ENCODE measurements at places on chromosomes 12 and 14.
A peak's percentile ranks its signal among the peaks of the same experiment; 100 is the strongest.

DNA sequence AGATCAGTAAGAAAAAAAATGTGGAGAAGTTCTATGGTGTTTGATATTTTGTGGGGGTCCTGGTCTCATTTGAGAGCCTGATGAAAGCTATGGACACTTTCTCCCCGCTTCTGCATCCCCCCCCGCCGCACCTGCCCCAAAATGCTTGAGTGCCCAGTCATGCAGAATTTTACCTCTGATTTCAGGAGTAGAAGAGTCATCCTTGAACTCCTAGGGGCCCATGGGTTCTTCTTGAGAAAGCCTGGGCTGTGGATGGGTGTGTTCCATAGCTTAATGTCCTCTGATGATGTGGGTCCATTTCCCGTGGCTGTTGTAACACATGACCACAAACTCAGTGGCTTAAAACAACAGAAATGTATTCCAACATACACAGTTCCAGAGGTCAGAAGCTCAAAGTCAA, 248.8 kb upstream of the PWP1 start:
- no peak for DNase-seq

- no peak for DNase-seq
Measured at GRCh38 chr12:108370415-108370814, 31.3 kb upstream of the CMKLR1 start.

DNA sequence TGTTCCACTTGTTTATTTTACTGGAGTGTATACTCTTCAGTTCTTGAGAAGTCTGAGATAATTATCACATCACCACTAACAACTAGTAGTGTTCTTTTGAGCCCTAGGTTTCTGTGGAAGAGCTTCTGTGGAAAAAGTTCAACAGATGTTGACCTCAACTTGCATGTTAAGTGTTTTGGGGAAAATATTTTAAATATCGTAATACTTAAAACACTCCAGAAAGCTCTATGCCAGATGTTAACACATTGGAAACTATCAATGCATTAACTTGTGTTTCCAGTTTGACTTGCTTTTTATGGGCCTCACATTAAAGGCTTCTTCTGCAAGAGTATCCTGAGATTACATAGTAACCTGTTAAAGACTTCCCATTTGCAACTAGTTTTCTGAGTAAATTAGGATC, 173.1 kb downstream of the DUSP6 start:
- DNase-seq = no peak

DNA sequence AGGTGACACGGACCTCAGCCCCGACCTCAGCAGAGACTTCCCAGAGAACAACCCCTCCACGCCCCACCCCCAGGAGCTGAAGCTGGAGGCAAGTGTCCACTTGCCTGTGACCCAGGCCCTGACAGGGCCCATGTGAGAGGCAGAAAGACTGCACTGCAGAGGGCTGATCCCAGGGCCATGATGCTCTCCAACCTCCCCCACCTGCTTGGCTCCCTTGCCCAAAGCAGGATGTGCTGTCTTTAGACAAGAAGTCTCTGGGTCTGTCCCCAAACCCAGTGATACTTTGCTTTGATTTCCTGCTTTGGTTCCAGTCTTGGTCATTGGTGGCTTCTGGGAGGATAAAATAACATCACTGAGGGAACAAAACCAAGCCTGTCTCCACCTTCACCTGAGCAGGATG, 59.4 kb downstream of the BCL11B start:
- DNase-seq = no peak

DNA sequence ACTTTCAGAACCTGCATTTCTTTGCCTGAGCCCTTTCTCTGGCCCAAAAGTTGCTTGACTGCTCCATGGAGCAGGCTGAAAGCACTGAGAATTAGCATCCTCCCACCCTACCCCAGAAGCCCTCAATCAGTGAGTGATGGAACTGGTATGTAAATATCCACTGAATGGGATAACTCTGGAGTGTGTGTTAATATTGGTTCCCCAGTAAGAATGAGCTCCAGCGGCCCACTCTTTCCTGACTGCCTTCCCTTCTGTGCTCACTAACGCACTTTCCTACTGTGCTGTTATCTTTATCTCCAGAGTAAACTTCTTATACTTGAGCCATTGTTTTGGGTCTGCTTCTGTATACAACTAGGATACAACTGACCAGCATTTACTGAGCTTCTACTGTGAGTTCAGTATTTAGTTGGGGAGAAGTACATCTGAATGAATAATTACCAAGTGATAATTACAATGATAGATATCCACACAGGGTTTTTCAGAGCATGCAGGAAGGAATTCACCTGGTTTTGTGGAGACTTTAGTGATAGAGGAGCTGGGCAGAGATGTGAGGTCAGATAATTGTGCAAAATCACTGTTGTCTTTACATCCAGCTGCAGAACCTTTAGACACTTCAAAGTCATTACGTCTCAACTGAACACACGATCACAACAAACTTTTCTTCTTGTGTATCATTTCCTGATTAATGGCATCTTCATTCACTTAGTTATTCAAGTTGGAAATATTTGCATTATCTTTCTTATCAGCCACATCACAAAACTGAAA, 149.2 kb upstream of the BTG1 start:
- no peak for DNase-seq

DNA sequence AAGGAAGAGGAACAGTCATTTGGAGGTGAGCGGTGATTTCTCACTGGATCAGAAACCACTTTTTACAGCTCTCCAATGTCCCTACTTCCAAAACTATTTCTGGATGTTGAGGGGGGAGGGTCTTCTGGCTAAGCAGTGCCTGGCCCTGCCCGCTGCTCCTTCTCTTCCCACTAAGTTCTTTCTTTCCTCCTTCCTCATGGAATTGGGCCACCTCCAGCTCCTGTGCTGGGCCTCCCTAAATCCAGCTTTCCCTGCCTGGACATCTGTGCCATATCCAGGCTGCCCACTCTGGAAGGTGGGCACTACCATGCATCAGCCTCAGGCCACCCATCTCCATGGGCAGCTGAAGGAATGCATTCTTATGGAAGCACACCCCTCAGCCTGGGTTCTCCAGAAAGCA, 11.5 kb downstream of the DHRS2 start:
- no peak for DNase-seq

DNA sequence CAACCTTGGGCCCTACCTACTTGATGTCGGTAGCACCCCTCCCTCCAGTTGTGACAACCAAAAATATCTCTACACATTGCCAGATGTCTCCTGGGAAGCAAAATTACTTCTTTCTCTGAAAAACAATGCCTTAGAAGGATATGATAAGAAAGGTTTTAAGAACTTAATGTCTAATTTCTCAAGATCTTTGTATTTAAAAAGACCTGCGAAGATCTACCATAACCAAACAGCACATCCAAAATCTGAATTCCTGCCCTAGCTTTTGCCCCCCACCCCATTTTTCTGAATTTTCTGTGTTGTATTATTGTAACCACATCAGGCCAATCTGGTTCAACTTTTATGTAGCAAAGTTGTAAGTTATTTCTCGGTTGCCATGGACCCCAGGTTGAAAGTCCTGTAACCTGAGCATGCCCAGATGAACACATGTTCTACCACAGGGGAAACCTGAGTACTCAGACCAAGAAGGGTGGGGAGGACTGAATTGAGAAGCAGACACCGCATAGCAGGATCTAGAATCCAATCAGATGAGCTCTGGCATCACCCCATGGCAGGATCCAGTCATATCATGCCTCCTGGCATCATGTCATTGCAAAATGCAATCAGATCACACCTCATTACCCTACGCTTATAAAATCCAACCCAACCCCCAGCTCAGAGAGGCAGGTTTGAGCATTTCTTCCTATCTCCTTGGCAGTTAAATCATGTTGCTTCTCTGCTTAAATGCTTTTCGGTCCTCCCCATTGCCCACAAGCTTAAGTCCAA, 8.7 kb downstream of the TMEM253 start:
- DNase-seq = no peak

GRCh38 chr14:21215879-21216251, 53.4 kb downstream of the HNRNPC start:
- no peak for DNase-seq

- DNase-seq = no peak
Measured at GRCh38 chr12:47885012-47885501, 19.7 kb downstream of the VDR start.

DNA sequence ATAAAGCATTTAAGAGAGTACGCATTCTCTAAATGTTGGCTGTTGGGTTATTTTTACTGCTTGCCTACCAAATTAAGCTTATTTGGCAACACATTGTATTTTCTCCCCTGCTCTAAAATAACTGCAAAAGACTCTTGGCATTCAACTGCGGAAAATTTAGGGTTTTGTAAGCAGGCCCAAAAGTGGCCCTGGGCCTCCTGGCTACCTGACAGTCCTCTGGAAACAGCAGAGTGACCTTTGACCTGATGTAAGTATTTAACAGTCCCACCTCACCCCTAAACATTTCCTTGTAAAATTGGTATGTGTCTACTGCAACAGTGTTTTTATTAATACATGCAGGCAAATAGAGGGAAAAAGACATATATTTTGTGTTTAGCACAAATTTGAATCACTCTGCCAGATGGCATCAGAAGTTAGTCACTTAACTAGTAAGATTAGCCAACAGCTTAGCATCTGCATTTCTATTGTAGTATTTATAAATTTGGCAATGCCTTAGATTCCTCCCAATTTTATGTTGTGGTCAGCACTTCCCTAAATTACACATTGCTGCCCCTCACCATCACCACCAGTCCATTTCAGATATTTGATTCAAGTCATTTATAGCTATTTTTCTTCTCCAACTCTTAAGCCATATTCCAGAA, 11.2 kb downstream of the LLPH start:
- DNase-seq = no peak

- no peak for DNase-seq
Measured at GRCh38 chr14:31592631-31593030, 31.4 kb downstream of the NUBPL start.

DNA sequence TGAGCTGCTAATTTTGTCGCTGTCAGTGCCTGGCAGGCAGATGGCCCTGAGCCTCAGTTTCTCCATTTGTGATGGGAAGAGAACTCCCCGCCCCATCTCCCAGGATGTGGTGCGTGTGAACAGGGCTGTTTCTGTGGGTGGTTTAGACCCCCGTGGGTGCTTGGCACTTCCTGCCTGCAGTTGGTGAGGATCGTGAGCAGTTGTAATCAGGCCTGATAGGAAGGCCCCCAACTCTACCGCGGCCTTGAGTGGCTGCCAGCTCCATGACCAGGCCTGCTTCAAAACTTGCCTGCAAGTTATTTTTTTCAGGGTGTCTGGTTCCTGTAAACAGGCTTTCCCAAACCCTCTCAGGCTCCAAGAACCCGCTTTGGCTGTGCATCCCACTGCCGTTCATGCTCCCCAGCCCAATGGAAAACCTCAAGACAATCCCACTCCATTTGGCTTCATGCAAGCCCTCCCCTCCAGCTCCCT, 138.4 kb downstream of the ZFP36L1 start:
- DNase-seq = no peak

- DNase-seq = peak; percentile 60
Measured at GRCh38 chr12:48979602-48980388, 1.7 kb downstream of the WNT1 start.

GRCh38 chr14:89025561-89026236, 201.2 kb downstream of the TTC8 start:
- no peak for DNase-seq

GRCh38 chr14:101335061-101335661, 226.1 kb upstream of the DIO3 start:
- no peak for DNase-seq

DNA sequence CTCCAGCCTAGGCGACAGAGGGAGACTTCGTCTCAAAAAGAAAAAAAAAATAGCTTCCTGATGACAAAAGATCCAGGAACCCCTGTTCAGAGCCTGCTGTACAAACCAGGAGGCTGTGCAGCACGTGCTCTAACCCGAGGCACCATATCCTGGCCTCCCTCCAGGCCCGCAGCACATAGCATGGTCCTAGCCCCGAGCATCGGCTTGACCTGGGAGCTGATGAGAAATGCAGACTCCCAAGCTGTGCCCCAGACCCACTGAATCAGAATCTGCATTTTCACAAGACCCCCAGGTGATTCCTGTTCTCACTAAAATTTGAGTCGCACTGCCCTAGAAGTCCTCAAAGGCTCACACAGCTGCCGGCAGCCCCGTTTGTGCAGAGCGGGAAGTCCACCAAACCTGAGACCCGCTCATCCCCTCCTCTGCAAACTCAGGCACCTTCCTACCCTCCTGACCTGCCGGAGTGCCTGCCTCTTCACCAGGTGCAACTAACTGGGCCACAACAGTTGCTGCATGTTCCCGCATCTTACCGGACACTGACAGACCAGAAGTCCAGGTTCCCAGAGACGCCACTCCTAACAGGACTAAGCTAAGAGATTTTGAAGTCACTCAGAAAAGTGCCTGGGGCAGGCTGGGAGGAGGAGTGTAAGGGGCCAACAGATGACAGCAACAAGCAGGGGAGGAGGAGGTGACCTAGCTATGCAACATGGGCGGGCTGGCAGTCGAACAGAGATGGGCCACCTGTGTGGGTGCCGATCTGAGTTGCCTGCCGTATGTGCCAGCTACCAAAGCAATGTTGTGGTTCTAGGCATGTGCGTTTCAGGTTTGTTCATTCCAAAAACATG, 24.0 kb upstream of the RIN3 start:
- DNase-seq = no peak

- DNase-seq = no peak
Measured at GRCh38 chr12:11209113-11209512, 22.4 kb upstream of the TAS2R42 start.

GRCh38 chr12:19665121-19665900, 226.0 kb downstream of the AEBP2 start:
- DNase-seq = no peak

- DNase-seq = peak; percentile 63
Measured at GRCh38 chr14:98984719-98985041, 287.3 kb downstream of the BCL11B start.

DNA sequence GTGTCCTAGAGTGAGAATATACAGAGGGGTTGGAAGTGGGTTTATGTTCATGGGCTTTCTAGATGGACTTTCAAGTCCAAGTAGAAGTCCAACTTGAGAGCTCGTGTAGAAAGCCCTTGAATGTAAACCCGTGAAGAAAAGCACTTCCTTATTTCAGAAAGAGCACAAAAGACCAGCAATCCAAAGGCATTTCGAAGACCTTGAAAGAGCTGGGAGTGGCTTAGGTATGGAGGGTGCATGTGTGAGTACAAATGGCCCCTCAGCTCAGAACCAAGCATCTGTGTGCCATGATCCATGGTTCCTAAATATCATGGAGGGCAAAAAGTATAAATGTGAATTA, 160.7 kb downstream of the ETV6 start:
- no peak for DNase-seq

GRCh38 chr12:44873898-44874297, 2.2 kb downstream of the NELL2 start:
- DNase-seq = no peak

GRCh38 chr14:101922866-101923265, 41.5 kb upstream of the DYNC1H1 start:
- no peak for DNase-seq

DNA sequence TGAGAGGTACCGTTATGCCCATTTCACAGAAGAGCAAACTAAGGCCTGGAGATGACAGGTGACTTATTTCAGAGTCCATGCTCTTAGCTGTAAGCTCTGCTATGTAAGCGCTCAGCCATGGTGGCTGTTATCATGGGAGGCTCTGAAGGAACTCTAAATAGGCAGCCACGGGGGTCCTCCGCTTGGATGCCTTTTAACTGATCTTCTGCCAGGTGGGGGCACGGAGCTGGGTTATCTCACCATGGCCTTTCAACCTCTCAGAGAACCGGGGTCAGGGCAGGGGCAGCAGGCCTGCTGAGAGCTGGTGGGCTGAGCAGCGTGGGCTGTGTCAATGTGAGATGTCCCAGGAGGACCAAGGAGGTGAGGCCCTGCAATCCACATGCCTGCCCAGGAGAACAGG, 49.7 kb upstream of the RBM19 start:
- DNase-seq = no peak

All from activated T-cell treated with anti-CD3 and anti-CD28 coated beads, Interleukin-2, amount 50 U/mL, for 1 hour (primary cell).